ENCODE measurements at places on chromosomes 4 and X. TPM values are rescaled to one million over a fixed set of nuclear protein-coding genes. Genes with fewer than 3 reads are reported as not detected.

GRCh38 chrX:95318882-95319281, 1365.8 kb upstream of the DIAPH2 start:
- no peaks in the 10 kb centered on the region for H3K27me3 ChIP-seq
- no peak for DNase-seq
- no peak overlapping the region for H3K27ac ChIP-seq
- no peaks in the 10 kb centered on the region for H3K4me1 ChIP-seq

- H3K27ac ChIP-seq: peak overlapping the region; percentile 58
- H3K36me3 ChIP-seq: peaks cover 4% of the 10 kb centered on the region
- DNase-seq: peak; percentile 16
- H3K27me3 ChIP-seq: no peaks in the 10 kb centered on the region
- peaks cover 58% of the 10 kb centered on the region for H3K4me1 ChIP-seq
- H3K4me3 ChIP-seq: no peak overlapping the region
Observed at GRCh38 chrX:19708683-19709082, 178.7 kb downstream of the SH3KBP1 start.

DNA sequence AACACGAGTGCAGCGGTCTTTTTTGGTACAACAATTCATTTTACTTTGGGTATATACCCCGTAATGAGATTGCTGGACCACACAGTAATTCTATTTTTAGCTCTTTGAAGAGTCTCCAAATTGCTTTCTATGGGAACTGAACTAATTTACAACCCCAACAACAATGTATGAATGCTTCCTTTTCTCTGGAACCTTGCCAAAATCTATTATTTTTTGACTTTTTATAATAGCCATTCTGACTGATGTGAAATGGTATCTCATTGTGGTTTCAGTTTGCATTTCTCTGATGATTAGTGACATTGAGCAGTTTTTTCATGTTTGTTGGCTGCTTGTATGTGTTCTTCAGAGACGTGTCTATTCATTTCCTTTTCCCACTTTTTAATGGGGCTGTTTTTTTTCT, 240.8 kb downstream of the STK32B start:
- no peak overlapping the region for H3K4me3 ChIP-seq
- no peaks in the 10 kb centered on the region for H3K4me1 ChIP-seq
- no peak overlapping the region for H3K27ac ChIP-seq
- no peaks in the 10 kb centered on the region for H3K36me3 ChIP-seq
- no peak for DNase-seq

- H3K4me3 ChIP-seq: no peak overlapping the region
- no peak for DNase-seq
- H3K4me1 ChIP-seq: no peaks in the 10 kb centered on the region
- peaks cover 6% of the 10 kb centered on the region for H3K27me3 ChIP-seq
Observed at GRCh38 chr4:150152766-150153165, 74.5 kb downstream of the DCLK2 start.

GRCh38 chrX:31376408-31377022, 304.7 kb upstream of the FTHL17 start:
- H3K4me3 ChIP-seq: no peak overlapping the region
- DNase-seq: no peak
- no peak overlapping the region for H3K27ac ChIP-seq
- H3K27me3 ChIP-seq: no peaks in the 10 kb centered on the region
- H3K4me1 ChIP-seq: no peaks in the 10 kb centered on the region
- H3K36me3 ChIP-seq: no peaks in the 10 kb centered on the region

DNA sequence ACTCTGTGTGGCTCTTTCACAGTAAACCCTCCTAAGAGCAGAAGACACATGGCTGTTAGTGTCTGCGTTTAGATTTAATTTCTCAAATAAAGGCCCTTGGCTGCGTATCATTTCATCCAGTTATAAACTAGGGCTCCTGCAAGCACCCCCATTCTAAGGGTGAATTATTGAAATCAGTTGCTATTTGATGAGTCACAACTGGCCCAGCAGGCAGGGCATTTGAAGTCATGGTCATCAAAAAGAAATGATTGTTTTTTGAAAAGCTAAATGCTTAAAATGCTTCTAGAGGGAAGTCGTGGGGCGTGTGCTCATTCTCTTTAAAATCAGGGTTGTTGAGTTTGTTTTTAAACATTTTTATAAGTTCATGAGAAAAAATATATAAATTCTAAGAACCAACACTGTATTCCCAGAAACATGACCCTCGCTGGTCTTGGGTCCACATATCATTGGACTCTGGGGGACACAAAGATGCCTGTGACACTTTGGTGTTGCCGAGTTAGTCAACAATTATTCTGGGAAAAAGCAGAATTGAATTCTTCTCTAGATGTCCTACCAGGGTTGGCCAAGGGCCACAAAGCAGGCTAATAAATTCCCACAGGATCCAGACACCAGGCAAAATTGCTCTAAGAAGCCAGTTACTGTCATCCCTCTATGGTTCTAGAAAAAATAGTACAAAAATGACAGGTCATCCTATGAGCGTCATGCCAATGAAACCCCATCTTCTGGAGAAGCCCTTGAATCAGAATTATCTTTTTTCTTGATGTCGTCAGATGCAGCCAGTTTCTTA, 99.5 kb upstream of the MYOZ2 start:
- no peaks in the 10 kb centered on the region for H3K36me3 ChIP-seq
- no peak overlapping the region for H3K27ac ChIP-seq
- H3K4me3 ChIP-seq: no peak overlapping the region
- H3K27me3 ChIP-seq: peaks cover 4% of the 10 kb centered on the region
- no peak for DNase-seq

DNA sequence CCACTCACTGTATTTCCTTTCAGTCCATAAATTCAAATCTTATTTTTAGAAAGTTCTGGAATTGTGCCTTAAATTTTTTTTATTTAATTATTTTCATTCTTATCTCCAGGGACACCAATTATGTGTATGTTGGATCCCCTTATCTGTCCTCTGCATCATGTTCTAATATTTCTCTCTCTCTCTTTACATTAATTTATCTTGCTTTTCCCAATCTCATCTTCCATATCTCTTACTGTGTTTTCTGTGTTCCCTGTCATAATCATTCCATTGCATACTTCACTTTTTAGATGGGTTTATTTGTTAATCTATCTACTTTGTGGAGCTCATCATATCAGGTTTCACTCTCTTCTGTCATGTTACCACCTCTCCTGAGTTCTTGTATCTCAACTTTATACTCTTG, 37.4 kb downstream of the PPP2R2C start:
- peaks cover 4% of the 10 kb centered on the region for H3K36me3 ChIP-seq
- no peak overlapping the region for H3K4me3 ChIP-seq

GRCh38 chr4:142558851-142559250, 287.2 kb downstream of the INPP4B start:
- H3K4me3 ChIP-seq: peak overlapping the region; percentile 64
- peaks cover 13% of the 10 kb centered on the region for H3K36me3 ChIP-seq
- peaks cover 75% of the 10 kb centered on the region for H3K4me1 ChIP-seq
- H3K27me3 ChIP-seq: no peaks in the 10 kb centered on the region
- no peak for DNase-seq

DNA sequence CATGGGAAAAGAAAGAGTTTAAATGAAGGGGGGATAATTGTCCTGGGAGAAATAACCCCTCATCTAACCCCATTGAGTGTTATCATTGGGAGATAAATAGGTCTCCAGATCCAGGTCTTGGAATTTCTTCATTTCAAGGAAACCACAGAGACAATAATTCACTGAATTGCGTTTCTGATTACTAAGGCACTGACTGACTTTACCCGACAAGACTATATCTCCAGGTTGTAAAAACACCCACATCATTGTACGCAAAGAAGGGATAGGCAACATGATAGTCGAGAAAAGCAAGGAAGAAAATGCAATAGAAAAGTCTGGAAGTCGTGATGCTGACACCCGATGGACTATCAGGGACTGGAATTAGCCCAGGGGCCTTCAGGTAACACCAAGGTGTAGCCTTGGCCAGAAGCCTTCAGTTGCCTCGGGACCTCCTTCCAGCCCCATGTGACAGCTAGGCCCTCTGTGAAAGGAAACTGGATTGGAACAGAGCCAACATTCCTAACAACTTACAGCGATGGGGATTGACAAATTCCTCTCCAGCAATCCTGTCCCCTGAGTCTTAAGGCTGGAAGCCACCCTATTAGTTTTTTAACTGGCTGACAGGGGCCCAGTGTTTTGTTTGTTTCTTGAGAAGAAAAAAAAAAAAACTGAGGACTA, 46.5 kb upstream of the RAB9B start:
- no peaks in the 10 kb centered on the region for H3K27me3 ChIP-seq
- no peak overlapping the region for H3K27ac ChIP-seq
- no peak for DNase-seq
- no peaks in the 10 kb centered on the region for H3K36me3 ChIP-seq
- H3K4me3 ChIP-seq: no peak overlapping the region

DNA sequence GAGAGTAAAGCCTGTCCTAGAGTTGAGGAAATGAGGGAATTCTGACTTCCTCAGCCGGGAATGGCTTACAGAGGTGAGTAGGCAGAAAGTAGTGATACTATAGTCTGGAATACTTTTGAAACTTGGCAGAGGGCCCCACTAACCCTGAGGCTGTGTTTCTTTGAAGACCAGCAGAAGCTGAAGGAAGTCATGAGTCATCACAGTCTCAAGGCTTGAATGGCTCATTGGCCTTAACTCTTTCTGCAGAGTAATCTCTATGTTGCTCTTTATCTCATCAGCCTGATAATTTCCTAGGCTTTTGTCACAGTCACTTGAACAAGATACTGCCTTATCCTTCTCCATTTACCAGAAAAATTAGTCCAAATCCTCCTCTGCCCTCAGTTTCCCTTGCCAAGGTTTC, 80.8 kb downstream of the ANKRD50 start:
- H3K4me1 ChIP-seq: peaks cover 2% of the 10 kb centered on the region
- no peaks in the 10 kb centered on the region for H3K36me3 ChIP-seq
- no peak overlapping the region for H3K4me3 ChIP-seq
- H3K27me3 ChIP-seq: no peaks in the 10 kb centered on the region
- no peak for DNase-seq

- DNase-seq: no peak
- H3K27me3 ChIP-seq: no peaks in the 10 kb centered on the region
- H3K4me3 ChIP-seq: no peak overlapping the region
- H3K36me3 ChIP-seq: no peaks in the 10 kb centered on the region
- H3K4me1 ChIP-seq: peaks cover 68% of the 10 kb centered on the region
Observed at GRCh38 chr4:76982638-76983584, 33.4 kb downstream of the SEPTIN11 start.

- no peak for DNase-seq
- H3K27ac ChIP-seq: no peak overlapping the region
- H3K27me3 ChIP-seq: no peaks in the 10 kb centered on the region
- no peaks in the 10 kb centered on the region for H3K4me1 ChIP-seq
- no peaks in the 10 kb centered on the region for H3K36me3 ChIP-seq
Observed at GRCh38 chr4:136369073-136369472, 1163.2 kb downstream of the PCDH18 start.

POU3F4 gene
- not detected for total RNA-seq

GABRB1 gene
- total RNA-seq: not detected

NALF2 gene
- total RNA-seq: 0.44 TPM

MAGEA3 gene
- total RNA-seq: not detected

Measured in activated CD4-positive, alpha-beta memory T cell treated with anti-CD3 and anti-CD28 coated beads for 36 hours (primary cell).